ENCODE measurements at places on chromosomes 4 and X. TPM values are rescaled to one million over a fixed set of nuclear protein-coding genes. Genes with fewer than 3 reads are reported as not detected.

- H3K4me1 ChIP-seq: peaks cover 43% of the 10 kb centered on the region
- H3K4me3 ChIP-seq: no peak overlapping the region
- no peak for DNase-seq
- H3K36me3 ChIP-seq: no peaks in the 10 kb centered on the region
- no peaks in the 10 kb centered on the region for H3K27me3 ChIP-seq
- peak overlapping the region; percentile 17 for H3K27ac ChIP-seq
Measured at GRCh38 chr4:155532373-155533085, 134.1 kb upstream of the GUCY1A1 start.

GRCh38 chr4:40349561-40350198, 14.5 kb downstream of the CHRNA9 start:
- H3K27me3 ChIP-seq: no peaks in the 10 kb centered on the region
- no peak overlapping the region for H3K27ac ChIP-seq
- H3K4me3 ChIP-seq: no peak overlapping the region
- H3K4me1 ChIP-seq: no peaks in the 10 kb centered on the region
- no peaks in the 10 kb centered on the region for H3K36me3 ChIP-seq
- no peak for DNase-seq

- no peak for DNase-seq
- H3K27me3 ChIP-seq: no peaks in the 10 kb centered on the region
- H3K4me3 ChIP-seq: no peak overlapping the region
Measured at GRCh38 chr4:38565271-38566199, 98.5 kb upstream of the KLF3 start.

GRCh38 chrX:47215291-47215900, 3.1 kb upstream of the CDK16 start:
- H3K27ac ChIP-seq: peak overlapping the region; percentile 99
- H3K36me3 ChIP-seq: peaks cover 50% of the 10 kb centered on the region
- H3K4me1 ChIP-seq: peaks cover 30% of the 10 kb centered on the region
- DNase-seq: no peak
- no peak overlapping the region for H3K4me3 ChIP-seq

GRCh38 chr4:94605241-94605805, 152.4 kb upstream of the BMPR1B start:
- H3K36me3 ChIP-seq: no peaks in the 10 kb centered on the region
- no peaks in the 10 kb centered on the region for H3K27me3 ChIP-seq
- no peak overlapping the region for H3K27ac ChIP-seq

Gene CXCL11
- not detected for total RNA-seq

- no peak for DNase-seq
- no peaks in the 10 kb centered on the region for H3K27me3 ChIP-seq
- peaks cover 17% of the 10 kb centered on the region for H3K4me1 ChIP-seq
- H3K27ac ChIP-seq: no peak overlapping the region
- no peak overlapping the region for H3K4me3 ChIP-seq
- peaks cover 3% of the 10 kb centered on the region for H3K36me3 ChIP-seq
Measured at GRCh38 chr4:40848940-40849339, 99.2 kb downstream of the NSUN7 start.

Gene SRP72
- 114 TPM for total RNA-seq

DNA sequence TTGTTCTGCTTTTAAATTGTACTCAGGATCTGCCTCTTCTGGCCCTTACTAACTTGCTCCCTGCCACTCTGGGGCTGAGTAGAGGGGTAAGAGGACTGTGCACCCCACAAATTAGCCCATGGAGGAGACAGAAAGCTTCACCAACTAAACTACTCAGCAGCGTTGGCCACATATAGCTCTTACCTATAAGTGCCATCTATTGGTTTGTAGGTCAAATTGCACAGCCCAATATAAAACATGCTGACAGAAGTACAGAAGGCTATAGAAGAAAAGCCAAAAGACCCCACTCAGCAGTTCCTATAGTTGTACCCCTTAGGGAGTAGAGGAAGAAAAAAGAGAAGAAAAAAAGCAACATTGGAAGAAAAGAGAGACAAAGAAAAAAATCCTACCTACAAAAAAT, 341.2 kb upstream of the FMR1 start:
- H3K4me3 ChIP-seq: no peak overlapping the region
- no peak for DNase-seq
- H3K27me3 ChIP-seq: no peaks in the 10 kb centered on the region
- H3K27ac ChIP-seq: no peak overlapping the region
- peaks cover 2% of the 10 kb centered on the region for H3K4me1 ChIP-seq
- H3K36me3 ChIP-seq: no peaks in the 10 kb centered on the region

DNA sequence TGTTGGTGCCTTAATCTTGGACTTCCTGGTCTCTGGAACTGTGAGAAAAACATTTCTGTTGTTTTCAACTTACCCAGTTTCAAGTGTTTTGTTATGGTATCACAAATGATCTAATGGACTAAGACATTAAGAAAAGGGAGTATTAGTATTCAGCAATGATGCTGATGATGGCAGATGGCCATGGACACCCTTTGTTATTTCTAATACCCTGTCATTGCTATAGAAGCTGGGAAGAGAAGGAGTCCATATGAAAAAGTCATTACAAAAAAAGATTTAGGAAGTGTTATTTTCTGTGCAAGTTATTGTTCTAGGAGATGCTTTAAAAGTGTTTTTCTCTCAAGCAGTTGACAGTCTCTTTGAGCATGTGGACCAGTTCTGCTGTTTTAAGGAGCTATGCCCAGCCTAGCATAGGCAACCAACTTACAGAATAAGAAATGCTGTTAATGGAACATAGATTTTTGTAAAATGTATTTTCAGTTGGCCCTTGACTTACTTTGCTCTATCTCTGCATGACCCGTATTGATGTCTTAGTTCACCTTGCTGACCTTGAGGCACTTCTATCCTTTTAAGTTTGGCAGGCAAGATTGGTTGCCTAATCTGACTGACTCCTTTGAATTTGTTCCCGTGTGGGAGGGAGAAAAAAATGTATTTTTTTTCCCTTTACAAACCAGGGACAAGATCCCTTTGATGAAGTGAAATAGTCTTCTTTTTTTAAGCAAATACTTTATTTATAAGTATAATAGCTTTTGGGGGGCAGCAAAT, 6.0 kb upstream of the AFP start:
- H3K36me3 ChIP-seq: no peaks in the 10 kb centered on the region
- H3K27ac ChIP-seq: no peak overlapping the region
- no peak overlapping the region for H3K4me3 ChIP-seq
- H3K27me3 ChIP-seq: peaks cover 2% of the 10 kb centered on the region
- no peaks in the 10 kb centered on the region for H3K4me1 ChIP-seq

Gene WNK3
- 17.2 TPM for total RNA-seq

Gene TBX22
- total RNA-seq: 0.09 TPM

- H3K4me3 ChIP-seq: no peak overlapping the region
- H3K4me1 ChIP-seq: peaks cover 41% of the 10 kb centered on the region
- DNase-seq: no peak
- H3K27me3 ChIP-seq: peaks cover 10% of the 10 kb centered on the region
- peak overlapping the region; percentile 73 for H3K27ac ChIP-seq
Measured at GRCh38 chrX:39158801-39159657, 357.8 kb downstream of the MID1IP1 start.

Gene GPR143
- 7.3 TPM for total RNA-seq

Gene VCX
- total RNA-seq: 0.41 TPM

Gene AGTR2
- 6.0 TPM for total RNA-seq

GRCh38 chr4:64781737-64782326, 372.6 kb upstream of the TECRL start:
- no peak for DNase-seq
- no peak overlapping the region for H3K4me3 ChIP-seq
- peaks cover 8% of the 10 kb centered on the region for H3K27me3 ChIP-seq

GRCh38 chr4:182862141-182862875, 54.9 kb downstream of the DCTD start:
- peaks cover 1% of the 10 kb centered on the region for H3K36me3 ChIP-seq
- H3K27me3 ChIP-seq: no peaks in the 10 kb centered on the region
- DNase-seq: no peak
- H3K4me1 ChIP-seq: peaks cover 30% of the 10 kb centered on the region
- no peak overlapping the region for H3K4me3 ChIP-seq
- no peak overlapping the region for H3K27ac ChIP-seq

Gene ARMCX6
- total RNA-seq: 83.1 TPM

- no peak overlapping the region for H3K27ac ChIP-seq
- H3K36me3 ChIP-seq: no peaks in the 10 kb centered on the region
- H3K4me3 ChIP-seq: no peak overlapping the region
- no peak for DNase-seq
- peaks cover 5% of the 10 kb centered on the region for H3K27me3 ChIP-seq
Measured at GRCh38 chrX:17046478-17047097, 100.1 kb downstream of the REPS2 start.

GRCh38 chr4:5812506-5813229, 80.2 kb downstream of the CRMP1 start:
- no peak overlapping the region for H3K27ac ChIP-seq
- no peaks in the 10 kb centered on the region for H3K27me3 ChIP-seq
- H3K4me1 ChIP-seq: no peaks in the 10 kb centered on the region
- peaks cover 42% of the 10 kb centered on the region for H3K36me3 ChIP-seq

- no peak overlapping the region for H3K4me3 ChIP-seq
- no peak overlapping the region for H3K27ac ChIP-seq
- H3K36me3 ChIP-seq: peaks cover 2% of the 10 kb centered on the region
- no peaks in the 10 kb centered on the region for H3K27me3 ChIP-seq
- H3K4me1 ChIP-seq: peaks cover 6% of the 10 kb centered on the region
- DNase-seq: no peak
Measured at GRCh38 chr4:56086561-56086960, 137.8 kb downstream of the CEP135 start.

Gene ZNF157
- total RNA-seq: 1.1 TPM

DNA sequence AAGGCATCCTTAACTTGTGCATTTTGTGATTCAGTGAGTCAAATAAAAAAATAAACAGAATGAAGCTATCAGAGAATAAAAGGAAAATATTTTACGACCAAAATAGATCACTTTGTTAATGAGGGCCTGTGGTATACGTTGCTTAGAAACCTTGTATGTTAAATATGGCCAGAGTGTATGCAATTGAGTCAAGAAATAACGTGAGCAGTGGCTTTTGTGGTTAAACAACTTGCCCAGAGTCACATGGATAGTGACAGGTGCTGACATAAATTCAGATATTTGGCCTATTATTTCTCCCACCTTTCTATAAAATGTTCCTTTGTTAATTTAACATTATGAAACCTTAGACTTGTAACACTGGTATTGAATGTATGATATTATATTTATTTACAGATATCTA, 393.4 kb downstream of the PABPC4L start:
- H3K27me3 ChIP-seq: no peaks in the 10 kb centered on the region
- no peak overlapping the region for H3K27ac ChIP-seq
- H3K36me3 ChIP-seq: no peaks in the 10 kb centered on the region
- H3K4me3 ChIP-seq: no peak overlapping the region
- DNase-seq: no peak
- no peaks in the 10 kb centered on the region for H3K4me1 ChIP-seq

Gene HSD17B11
- 18.7 TPM for total RNA-seq

- no peaks in the 10 kb centered on the region for H3K36me3 ChIP-seq
- H3K4me3 ChIP-seq: no peak overlapping the region
- H3K27me3 ChIP-seq: peaks cover 20% of the 10 kb centered on the region
- H3K27ac ChIP-seq: no peak overlapping the region
- DNase-seq: no peak
Measured at GRCh38 chr4:143728166-143728565, 27.7 kb upstream of the FREM3 start.

GRCh38 chrX:3697220-3697684, 16.2 kb downstream of the PRKX start:
- no peak for DNase-seq
- peak overlapping the region; percentile 64 for H3K27ac ChIP-seq
- H3K4me3 ChIP-seq: no peak overlapping the region
- H3K36me3 ChIP-seq: peaks cover 33% of the 10 kb centered on the region

DNA sequence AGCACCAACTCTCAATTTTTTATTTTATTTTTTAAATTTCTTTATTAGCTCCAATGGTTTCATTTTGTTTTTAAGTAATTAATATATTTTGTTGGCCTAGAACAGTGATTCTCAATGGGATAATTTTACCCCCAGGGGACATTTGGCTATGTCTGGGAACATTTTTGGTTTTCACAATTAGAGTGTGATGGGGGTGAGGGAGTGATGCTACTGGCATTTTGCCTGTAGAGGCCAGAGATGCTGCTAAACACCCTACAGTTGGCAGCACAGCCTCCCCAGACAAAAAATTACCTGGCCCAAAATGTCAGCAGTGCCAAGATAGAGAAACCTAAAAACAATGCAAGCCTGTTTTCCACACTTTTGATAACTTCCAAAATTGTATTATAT, 64.6 kb downstream of the HHIP start:
- DNase-seq: no peak
- H3K36me3 ChIP-seq: no peaks in the 10 kb centered on the region
- peaks cover 10% of the 10 kb centered on the region for H3K27me3 ChIP-seq
- no peak overlapping the region for H3K4me3 ChIP-seq
- H3K4me1 ChIP-seq: peaks cover 14% of the 10 kb centered on the region
- H3K27ac ChIP-seq: no peak overlapping the region

DNA sequence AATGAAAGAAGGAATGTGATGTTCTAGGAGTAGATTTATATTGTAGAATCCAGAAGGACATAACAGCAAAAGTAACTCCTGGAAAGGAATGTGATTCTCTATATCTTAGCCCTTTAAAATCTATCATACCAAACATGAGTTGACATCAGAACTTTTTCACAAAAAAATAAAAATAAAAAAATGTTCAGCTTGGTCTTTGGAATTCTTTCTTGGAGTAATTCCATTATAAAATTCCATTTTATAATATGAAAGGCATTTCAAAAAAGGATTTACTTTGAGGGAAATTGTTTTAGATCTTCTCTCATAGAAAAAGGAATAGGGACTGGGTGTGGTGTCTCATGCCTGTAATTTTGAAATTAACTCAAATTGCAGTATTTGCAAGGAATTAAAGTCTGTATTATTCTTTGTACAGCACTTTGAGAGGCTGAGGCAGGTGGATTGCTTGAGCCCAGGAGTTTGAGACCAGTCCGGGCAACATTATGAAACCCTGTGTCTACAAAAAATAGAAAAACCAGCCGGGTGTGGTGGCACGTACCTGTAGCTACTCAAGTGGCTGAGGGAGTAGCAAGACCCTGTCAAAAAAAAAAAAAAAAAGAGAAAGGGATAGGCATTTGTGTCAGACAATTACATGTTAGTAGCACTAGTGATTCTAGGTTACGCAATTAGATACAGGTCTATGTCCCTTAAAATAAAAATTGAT, 134.9 kb downstream of the SLC4A4 start:
- H3K36me3 ChIP-seq: no peaks in the 10 kb centered on the region
- no peak overlapping the region for H3K4me3 ChIP-seq
- H3K27me3 ChIP-seq: no peaks in the 10 kb centered on the region
- no peak overlapping the region for H3K27ac ChIP-seq
- peaks cover 8% of the 10 kb centered on the region for H3K4me1 ChIP-seq
